NCI-H226 (cell line): ENCODE measurements at places on chromosomes 4 and X.

- DNase-seq = no peak
These were observed 59.1 kb downstream of the FREM3 start for GRCh38 chr4:143641361-143641760.

GRCh38 chr4:4182835-4183568 lies 43.7 kb downstream of the OTOP1 start:
- DNase-seq = no peak

GRCh38 chr4:104444685-104445084 lies 50.0 kb downstream of the CXXC4 start:
- no peak for DNase-seq

GRCh38 chrX:109862433-109862832 lies 129.4 kb upstream of the ACSL4 start:
- DNase-seq = no peak

DNA sequence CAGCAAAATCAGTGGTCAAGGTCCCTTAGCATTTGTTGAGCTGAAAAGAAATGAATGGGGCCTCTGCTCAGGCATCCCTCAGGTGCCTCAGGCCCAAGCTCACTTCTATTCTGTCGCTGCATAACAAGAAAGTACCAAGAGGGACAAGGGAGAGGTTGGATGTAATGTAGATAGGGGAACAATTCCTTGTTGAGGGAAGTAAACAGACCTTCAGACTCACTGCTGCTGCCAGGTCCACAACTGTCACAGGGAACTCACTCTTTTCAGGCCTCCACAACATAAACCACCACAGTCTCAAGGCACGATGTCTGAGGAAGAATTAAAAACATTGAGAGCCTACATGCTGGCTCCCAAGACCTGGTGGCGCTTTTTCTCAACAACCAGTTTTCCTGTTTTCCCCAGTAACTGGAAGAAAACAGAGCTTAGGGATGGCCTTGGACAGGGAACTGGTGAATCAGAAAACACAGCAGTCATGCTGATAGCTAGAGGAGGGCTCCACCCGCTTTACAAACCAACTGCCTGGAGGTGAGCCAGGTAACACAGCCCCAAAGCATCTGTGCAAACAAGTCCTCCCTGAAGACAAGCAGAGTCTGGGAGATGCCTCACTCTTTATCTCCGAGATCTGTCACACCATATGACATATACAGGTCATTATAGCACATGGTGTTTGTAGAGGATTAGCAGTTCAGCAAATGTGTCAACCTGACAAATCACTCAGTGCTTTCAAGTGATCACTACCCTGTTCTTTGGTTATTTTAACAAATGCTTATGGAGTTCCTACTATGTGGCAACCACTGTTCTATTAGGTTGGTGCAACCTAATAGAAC lies 14.3 kb upstream of the AWAT1 start:
- peak; percentile 77 for DNase-seq

GRCh38 chr4:98572697-98573096 lies 85.7 kb downstream of the TSPAN5 start:
- DNase-seq = no peak

DNA sequence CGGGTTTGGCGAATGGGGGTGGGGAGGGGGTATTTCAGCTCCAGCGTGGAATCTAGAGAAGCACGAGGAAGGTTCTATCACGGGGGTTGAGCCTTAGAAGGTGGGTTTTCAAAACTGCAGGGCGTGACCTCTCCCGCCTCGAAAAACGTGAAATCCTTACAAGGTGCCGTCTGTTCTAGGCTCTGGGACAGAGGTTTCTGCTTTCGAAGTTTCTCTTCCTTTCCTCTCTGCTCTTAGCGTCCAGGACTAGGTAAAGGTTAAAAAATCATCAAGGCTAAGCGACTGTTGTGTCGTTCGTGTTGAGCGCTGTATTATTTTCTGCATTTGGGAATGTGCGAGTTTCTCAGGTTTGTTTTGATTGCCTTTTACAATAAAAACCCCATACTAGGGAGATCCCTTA lies 1.1 kb downstream of the FHL1 start:
- no peak for DNase-seq

DNA sequence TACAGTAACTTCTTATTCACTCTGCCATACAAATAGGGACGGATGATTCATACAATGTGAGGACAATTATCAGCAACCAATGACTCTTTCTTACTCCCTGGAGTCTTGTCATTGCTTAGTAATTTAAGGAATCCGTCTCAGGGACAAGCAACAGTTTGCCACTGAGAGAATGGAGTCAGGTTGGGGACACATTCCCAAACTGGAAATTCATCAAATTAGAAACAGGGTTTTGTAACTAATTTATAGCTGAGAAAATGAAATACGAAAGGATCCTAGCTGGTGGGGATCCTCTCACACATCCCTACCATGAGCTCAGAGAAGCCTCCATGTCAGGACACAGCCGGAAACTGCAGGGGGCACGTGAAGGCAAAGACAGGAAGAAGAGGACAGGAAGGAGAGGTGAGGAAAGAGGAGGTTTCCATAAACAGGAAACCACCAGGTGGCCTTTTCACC lies 50.4 kb upstream of the KDR start:
- no peak for DNase-seq

GRCh38 chr4:56134266-56134665 lies 185.5 kb downstream of the CEP135 start:
- DNase-seq = peak; percentile 39

DNA sequence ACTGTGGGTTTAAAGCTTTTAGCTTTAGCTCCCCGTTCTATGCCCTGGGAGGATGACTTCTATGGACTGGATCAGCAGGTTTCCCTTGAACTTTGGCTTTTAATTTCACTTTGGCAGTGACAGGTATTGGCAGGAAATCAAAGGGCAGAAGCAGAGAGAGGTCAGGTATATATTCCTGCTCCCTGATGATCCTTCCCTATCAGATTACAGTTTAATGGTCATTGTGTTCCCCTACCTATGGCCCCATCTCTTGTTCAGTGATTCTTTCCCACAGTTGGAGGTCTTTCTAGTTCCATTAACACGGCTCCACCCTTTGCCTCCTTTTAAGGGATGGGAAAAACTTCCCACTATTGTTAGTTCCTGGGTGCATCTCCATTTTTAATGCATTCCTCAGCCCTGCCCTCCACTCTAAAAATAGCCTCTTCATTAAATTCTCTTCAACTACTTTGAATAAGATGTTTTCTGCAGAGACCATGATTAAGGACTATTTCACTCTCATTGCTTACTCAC lies 107.8 kb upstream of the TMEM47 start:
- DNase-seq = no peak

GRCh38 chrX:16028576-16028975 lies 94.8 kb upstream of the GRPR start:
- no peak for DNase-seq

GRCh38 chr4:112119353-112119783 lies 25.9 kb upstream of the FAM241A start:
- DNase-seq = no peak

- peak; percentile 5 for DNase-seq
These were observed 77.8 kb downstream of the OR13H1 start for GRCh38 chrX:131621650-131622049.

DNA sequence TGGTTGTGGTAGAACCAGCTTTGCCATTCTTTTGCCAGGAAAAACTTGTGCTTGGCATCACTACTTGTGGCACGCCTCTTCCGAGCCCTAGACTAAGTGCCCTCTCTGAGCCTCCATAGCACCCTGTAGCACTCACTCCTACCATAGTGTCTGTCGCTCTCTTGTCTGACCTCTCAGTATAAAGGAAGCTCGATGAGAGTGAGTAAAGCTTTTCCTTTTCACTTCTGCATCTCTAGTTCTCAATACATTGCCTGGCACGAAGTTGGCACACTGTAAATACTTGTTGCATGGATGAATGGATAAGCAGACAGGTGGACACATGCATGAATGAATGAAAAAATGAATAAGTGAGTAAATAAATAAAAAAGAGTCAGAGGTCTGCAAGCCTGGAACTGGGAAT lies 48.3 kb downstream of the TLR10 start:
- no peak for DNase-seq

DNA sequence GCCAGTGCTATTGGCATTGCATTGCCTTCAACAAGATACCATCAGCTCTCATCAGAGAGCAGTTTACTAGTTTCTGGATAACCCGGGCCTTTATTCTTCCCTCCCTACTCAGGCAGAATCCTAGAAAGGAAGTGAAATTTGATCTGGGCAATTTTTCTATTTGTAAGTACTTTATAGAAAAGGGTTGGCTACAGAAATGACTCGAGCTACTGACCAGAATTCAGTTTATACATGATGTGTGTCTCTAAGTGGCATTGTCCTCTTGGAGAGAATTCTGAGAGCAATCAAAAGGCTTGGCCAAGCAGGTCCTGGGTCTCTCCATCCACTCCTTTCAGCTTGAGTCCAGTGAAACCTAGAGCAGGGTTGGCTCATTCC lies 192.7 kb upstream of the LEF1 start:
- DNase-seq = peak; percentile 2
